Subcutaneous adipose tissue (tissue), 4 donors: ENCODE measurements at places on chromosomes 7 and 10. TPM values are rescaled to one million over a fixed set of nuclear protein-coding genes. Genes with fewer than 3 reads are reported as not detected.

Gene ARHGAP22
- total RNA-seq, result 7.3 TPM

Gene MKI67
- 0.57 TPM for total RNA-seq

Gene PHKG1
- total RNA-seq, result 4.2 TPM

Gene AHR
- 81.5 TPM for total RNA-seq

Gene PIK3AP1
- total RNA-seq, result 21.0 TPM

Gene GNAI1
- total RNA-seq, result 111 TPM

Gene FGFBP3
- not detected for total RNA-seq

Gene SH2B2
- total RNA-seq, result 3.3 TPM

Gene SPACDR
- total RNA-seq, result not detected

Gene CALML5
- not detected for total RNA-seq

Gene LMOD2
- not detected for total RNA-seq

Gene PILRB
- 154 TPM for total RNA-seq

Gene CAV1
- 895 TPM for total RNA-seq

Gene CYP26A1
- total RNA-seq, result not detected

Gene SYT15
- total RNA-seq, result 7.9 TPM
